ENCODE measurements at places on chromosomes 6 and 20.

DNA sequence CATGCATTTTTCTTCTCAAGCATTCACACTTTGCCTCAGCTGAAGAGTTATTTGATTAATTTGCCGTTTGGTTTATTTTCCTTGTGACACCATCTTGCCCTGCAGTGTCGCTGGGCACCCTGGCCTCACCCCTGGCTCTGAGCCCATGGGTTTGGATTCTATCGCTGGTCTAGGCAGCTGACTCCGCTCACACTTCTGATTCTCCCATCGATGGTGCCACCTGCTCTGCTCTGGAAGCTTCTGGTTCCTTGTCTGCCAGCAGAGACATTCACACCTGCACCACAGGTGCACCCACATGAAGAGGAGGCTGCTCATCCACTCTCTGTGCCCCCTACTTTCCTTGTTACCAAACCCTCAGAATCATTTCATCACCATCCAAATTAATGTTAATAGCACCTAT lies 291.6 kb upstream of the CDH4 start:
- DNase-seq = no peak

DNA sequence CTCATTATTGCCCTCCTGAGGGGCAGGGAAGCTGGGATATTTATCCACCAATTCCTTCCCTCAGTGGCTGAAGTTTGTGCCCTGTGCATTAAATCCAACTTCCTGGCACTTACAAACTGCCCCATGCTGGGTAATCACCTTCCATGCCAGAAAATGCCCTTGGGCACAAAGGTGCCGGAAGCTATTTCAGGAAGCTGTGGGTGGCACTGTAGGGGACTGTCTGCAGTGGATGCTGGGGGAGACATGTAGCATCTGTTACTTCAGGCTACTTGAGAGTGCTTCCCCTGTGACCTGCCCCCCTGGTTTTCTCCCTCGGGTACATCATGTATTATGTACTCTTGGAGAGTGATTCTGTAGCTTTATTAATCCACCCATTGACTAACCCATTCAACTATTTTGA lies 24.7 kb upstream of the RALGAPA2 start:
- no peak for DNase-seq

DNA sequence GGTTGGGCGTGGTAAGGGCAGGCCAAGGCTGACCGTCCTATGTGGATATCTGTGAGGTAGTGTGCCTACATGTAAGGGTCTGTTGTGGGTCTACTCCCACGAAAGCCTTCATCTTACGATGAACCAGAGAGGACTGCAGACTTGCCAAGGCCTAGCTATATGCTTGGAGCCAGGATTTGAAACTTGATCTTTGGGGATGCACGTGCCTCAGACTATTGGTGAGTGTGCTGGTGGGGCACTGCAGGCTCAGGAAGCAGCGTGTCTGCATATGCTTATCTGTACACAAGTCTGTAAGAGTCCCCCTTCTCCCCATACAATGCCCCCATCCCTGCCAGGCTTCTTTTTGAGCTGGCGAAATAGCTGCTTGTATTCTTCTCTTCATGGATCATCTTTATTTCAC lies 17.9 kb downstream of the PLCG1 start:
- no peak for DNase-seq

DNA sequence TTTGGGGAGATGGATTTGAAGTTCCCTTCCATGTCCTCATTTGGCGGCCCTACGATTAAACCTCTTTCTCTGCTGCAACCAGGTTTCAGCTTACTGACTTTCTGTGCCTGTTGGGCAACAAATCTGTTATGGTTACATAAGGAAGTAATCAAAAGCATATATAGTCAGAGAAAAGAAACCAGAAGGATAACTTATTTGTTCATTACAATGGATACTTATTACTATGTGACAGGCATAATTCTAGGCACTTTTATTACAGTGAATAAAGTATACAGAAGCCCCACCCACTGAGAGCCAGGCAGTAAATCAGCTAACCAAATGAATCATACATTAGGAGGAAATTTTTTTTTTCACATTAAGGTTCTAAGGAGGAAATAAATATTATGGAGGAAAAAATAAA lies 9.6 kb upstream of the TRIM31 start:
- DNase-seq = no peak

DNA sequence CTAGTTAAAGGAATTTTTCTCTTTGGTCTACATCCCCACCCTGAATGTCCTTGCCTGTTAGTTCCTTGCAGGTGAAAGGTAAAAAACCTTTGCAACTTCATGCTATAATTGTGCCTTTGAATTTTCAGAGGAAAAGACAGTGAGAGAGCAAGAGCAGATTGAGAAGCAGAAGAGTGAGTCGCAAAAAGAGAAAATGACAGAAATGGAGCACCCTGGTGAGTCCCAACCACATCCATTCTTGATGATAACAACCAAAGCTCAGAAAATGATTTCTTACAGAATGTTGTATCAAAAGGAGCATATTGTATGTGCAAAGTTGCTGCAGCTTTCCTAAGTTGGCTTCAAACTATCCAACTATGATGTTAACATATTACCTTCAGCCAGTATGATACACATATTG lies 165.2 kb upstream of the CENPW start:
- no peak for DNase-seq

DNA sequence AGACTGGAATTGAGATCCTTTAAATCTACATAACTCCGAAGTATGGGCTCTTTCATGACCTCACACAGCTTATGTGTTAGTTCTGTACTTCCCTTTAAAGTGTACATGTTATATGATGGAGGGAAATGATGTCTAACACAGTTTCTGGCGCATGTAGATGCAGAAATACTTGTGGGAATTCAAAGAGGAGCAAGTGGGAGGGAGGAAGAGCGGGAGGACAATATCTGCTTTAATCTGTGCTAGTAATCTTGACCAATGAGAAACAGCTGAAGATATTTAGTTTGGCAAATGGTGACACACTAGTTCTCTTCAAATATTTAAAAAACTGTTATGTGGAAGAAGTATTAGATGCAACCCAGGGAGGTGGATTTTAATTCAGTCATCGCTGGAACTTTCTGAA lies 62.9 kb upstream of the PLEKHG1 start:
- no peak for DNase-seq

Data from HEK293T (cell line).